ENCODE measurements at places on chromosomes 7 and 10.

- H3K27me3 ChIP-seq: no peaks in the 10 kb centered on the region
- H3K27ac ChIP-seq: no peak overlapping the region
- no peaks in the 10 kb centered on the region for H3K4me1 ChIP-seq
Observed at GRCh38 chr10:36778651-36779050, 346.7 kb upstream of the ANKRD30A start.

DNA sequence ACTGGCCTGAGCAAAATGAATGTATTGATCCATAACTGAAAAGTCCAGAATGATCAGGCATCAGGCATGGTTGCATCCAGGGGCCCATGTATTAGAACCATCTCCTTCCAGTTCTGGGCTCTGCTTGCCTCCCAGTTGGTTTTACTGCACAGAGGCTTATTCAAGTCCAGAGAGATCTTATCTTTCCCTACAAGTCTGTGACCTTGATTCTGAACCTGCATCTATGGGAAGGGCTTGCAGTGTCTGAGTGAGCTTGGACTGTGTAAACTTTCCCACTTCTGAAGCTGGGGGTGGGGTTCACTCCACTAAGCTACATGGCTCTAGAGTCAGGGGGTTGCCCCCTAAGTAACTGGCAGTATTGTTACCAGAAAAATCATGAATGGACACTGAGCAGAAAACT, 136.2 kb downstream of the TCF7L2 start:
- peaks cover 9% of the 10 kb centered on the region for H3K4me1 ChIP-seq
- H3K4me3 ChIP-seq: no peak overlapping the region
- DNase-seq: peak; percentile 69
- H3K36me3 ChIP-seq: peaks cover 12% of the 10 kb centered on the region
- no peaks in the 10 kb centered on the region for H3K27me3 ChIP-seq

GRCh38 chr7:39606352-39606751, 17.0 kb upstream of the RALA start:
- no peak overlapping the region for H3K27ac ChIP-seq
- no peaks in the 10 kb centered on the region for H3K36me3 ChIP-seq
- no peak overlapping the region for H3K4me3 ChIP-seq
- H3K27me3 ChIP-seq: no peaks in the 10 kb centered on the region
- peaks cover 3% of the 10 kb centered on the region for H3K4me1 ChIP-seq

DNA sequence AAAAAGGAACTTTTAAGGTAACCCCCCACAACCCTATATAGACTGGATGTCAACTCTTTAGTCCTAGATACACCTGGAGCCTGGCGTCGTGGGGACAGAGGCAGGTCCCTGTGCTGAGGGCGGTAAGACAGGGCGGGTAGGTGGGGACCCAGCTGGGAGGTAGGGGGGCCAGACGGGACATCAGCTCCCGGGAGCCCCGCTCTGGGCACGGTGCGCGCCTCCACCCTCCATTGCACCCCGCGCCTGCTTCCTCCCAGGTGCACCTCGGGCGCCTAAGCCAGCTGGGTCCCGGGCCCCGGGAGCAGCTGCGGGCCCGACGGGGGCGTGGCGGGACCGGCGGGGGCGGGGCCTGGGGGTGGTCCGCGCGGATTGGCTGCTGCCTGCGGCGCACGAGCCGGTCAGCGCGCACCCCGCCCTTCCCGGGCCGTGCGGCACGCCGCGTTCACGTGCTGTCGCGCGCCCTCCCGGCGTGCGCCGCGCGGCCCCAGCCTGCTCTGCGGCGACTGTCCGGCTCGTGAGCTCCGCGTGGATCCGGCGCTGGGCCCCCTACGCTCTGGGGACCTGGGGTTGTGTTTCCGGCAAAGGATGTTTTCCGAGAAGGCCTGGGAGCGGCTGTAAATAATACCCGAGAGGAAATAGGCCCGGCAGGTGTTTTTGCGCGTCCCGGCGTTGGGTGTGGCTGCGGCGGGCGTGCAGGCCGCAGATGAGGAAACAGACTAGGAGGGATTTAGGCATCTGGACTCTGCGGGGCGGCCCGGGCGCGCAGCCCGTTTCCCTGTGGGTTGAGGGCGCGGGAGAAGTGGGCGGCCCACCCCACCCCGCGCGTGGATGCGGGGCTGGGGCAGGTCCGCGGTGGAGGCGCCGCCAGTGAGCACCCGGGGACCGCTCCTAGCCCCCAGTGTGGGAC, 39.1 kb upstream of the PFKFB3 start:
- DNase-seq: peak; percentile 83
- peaks cover 15% of the 10 kb centered on the region for H3K4me1 ChIP-seq
- H3K27me3 ChIP-seq: no peaks in the 10 kb centered on the region
- H3K27ac ChIP-seq: peak overlapping the region; percentile 50
- peak overlapping the region; percentile 89 for H3K4me3 ChIP-seq
- peaks cover 16% of the 10 kb centered on the region for H3K36me3 ChIP-seq

- DNase-seq: peak; percentile 74
- H3K4me1 ChIP-seq: peaks cover 26% of the 10 kb centered on the region
Observed at GRCh38 chr10:125123476-125124114, 36.8 kb downstream of the CTBP2 start.

- no peak overlapping the region for H3K27ac ChIP-seq
- DNase-seq: no peak
- H3K4me1 ChIP-seq: no peaks in the 10 kb centered on the region
Observed at GRCh38 chr7:118708741-118709140, 484.2 kb downstream of the ANKRD7 start.

DNA sequence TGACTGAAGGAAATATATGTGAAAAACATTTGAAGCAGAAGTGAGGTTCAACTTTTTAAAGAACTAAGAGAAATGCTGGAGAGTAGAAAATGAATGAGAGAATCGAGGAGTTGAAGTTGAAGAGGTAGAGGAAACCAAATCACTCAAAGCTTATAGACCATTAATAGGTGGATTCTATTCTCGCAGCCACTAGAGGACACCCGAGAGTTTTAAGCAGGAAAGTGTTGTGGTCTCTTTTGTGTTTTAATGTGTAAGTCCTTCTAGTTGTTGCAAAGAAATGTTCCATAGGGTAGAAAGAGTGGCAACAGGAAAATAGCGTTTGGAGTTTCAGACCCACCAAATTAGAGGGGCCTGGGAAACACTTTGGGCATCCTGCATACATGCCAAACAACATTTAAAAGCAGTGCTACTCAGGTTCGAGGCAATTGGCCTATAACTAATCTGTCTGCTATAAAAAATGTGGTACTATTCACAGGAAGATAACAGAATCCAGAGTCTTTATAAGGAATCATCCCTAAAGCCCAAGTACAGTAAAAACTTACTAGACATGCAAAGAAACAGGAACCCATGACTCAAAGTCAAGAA, 75.3 kb upstream of the TAS2R16 start:
- no peaks in the 10 kb centered on the region for H3K27me3 ChIP-seq
- no peaks in the 10 kb centered on the region for H3K36me3 ChIP-seq
- no peak overlapping the region for H3K4me3 ChIP-seq
- no peak overlapping the region for H3K27ac ChIP-seq

GRCh38 chr10:29254123-29255046, 34.5 kb upstream of the LYZL1 start:
- peaks cover 26% of the 10 kb centered on the region for H3K27me3 ChIP-seq
- no peak overlapping the region for H3K27ac ChIP-seq
- H3K4me3 ChIP-seq: no peak overlapping the region
- H3K36me3 ChIP-seq: no peaks in the 10 kb centered on the region
- H3K4me1 ChIP-seq: peaks cover 9% of the 10 kb centered on the region

GRCh38 chr7:83040484-83040883, 122.2 kb downstream of the PCLO start:
- no peaks in the 10 kb centered on the region for H3K4me1 ChIP-seq
- no peak overlapping the region for H3K27ac ChIP-seq
- no peak for DNase-seq
- H3K36me3 ChIP-seq: no peaks in the 10 kb centered on the region
- no peak overlapping the region for H3K4me3 ChIP-seq

- peak overlapping the region; percentile 33 for H3K27ac ChIP-seq
- peaks cover 32% of the 10 kb centered on the region for H3K36me3 ChIP-seq
- H3K4me3 ChIP-seq: peak overlapping the region; percentile 69
Observed at GRCh38 chr7:1160670-1161021, 650 bp upstream of the ZFAND2A start.

GRCh38 chr10:538895-539294, 150.6 kb downstream of the DIP2C start:
- H3K4me3 ChIP-seq: no peak overlapping the region
- H3K27me3 ChIP-seq: no peaks in the 10 kb centered on the region
- H3K27ac ChIP-seq: no peak overlapping the region
- no peaks in the 10 kb centered on the region for H3K36me3 ChIP-seq
- H3K4me1 ChIP-seq: peaks cover 23% of the 10 kb centered on the region
- peak; percentile 81 for DNase-seq

DNA sequence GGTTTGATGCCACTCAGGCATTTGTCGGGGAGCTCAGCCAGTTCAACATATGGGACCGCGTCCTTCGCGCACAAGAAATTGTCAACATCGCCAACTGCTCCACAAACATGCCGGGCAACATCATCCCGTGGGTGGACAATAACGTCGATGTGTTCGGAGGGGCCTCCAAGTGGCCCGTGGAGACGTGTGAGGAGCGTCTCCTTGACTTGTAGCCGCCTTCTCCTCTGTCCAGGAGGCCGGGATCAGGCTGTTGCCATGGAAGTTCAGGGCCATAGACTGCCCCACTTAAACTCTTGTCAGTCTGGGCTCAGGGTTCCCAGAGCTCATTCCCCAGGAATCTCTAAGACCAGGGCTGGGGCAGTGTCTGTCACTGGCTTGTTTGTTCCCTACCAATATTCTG, 11.3 kb downstream of the NPTX2 start:
- H3K4me1 ChIP-seq: no peaks in the 10 kb centered on the region
- DNase-seq: no peak
- H3K27ac ChIP-seq: no peak overlapping the region
- H3K27me3 ChIP-seq: no peaks in the 10 kb centered on the region
- no peaks in the 10 kb centered on the region for H3K36me3 ChIP-seq

DNA sequence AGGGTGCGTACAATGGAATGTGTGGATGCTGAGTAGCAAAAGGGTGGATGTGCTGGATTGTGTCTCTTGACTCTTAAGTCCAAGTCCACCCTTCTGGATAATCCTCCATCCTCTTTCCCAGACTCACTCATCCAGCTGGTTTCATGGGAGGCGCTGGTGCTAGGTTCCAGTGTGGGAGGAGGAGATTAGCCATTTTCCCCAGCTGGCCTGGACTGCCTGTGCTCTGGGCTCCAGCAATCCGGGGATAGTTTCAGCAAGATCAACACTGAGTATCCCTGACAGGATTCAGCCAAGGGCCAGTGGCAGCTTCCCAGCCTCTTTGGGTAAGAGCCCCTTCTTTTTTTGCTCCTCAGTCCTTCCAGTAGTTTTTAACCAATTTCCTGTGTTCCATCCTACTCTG, 21.6 kb upstream of the TRIL start:
- peaks cover 1% of the 10 kb centered on the region for H3K4me1 ChIP-seq
- H3K27ac ChIP-seq: no peak overlapping the region
- H3K27me3 ChIP-seq: peaks cover 7% of the 10 kb centered on the region
- H3K36me3 ChIP-seq: no peaks in the 10 kb centered on the region
- DNase-seq: no peak

- no peak for DNase-seq
- no peaks in the 10 kb centered on the region for H3K27me3 ChIP-seq
- peaks cover 32% of the 10 kb centered on the region for H3K36me3 ChIP-seq
- no peak overlapping the region for H3K4me3 ChIP-seq
Observed at GRCh38 chr7:30079880-30080279, 51.7 kb downstream of the PLEKHA8 start.

DNA sequence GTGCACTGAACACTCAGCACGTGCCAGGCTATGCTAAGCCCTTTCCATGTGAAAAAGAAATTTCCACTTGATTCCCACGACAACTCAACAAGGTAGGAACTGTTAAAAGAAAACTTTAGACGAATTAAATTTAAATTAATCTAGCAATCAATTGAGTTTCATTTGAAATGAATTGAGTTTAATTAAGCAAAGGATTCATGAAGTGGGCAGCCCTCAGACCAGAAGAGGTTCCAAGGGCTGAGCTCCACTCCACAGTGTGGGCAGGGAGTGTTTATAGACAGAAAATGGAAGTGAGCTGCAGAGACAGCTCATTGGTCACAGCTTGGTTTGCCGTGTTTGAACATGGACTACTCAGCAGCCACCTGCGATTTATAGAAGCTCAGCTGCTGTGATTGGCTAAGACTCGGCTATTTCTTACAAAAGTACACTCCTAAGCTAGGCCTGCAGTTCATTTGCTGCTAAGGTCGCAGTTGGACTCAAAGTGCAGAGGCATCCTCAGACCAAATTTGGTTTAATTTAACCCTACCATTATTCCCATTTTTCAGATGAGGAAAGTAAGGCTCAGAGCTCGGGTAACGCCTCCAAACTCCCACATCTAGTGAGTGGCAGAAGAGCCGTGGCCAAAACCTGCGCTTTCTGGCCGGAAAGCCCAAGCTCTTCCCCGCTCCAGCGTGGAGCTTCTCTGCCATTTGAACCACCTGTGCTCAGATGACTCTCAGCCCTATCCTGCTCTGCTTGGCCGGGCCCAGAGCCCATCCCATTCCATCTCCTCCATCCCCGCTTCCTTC, 24.9 kb downstream of the CALML3 start:
- H3K27ac ChIP-seq: peak overlapping the region; percentile 45
- peaks cover 79% of the 10 kb centered on the region for H3K4me1 ChIP-seq
- no peak overlapping the region for H3K4me3 ChIP-seq
- no peaks in the 10 kb centered on the region for H3K36me3 ChIP-seq

DNA sequence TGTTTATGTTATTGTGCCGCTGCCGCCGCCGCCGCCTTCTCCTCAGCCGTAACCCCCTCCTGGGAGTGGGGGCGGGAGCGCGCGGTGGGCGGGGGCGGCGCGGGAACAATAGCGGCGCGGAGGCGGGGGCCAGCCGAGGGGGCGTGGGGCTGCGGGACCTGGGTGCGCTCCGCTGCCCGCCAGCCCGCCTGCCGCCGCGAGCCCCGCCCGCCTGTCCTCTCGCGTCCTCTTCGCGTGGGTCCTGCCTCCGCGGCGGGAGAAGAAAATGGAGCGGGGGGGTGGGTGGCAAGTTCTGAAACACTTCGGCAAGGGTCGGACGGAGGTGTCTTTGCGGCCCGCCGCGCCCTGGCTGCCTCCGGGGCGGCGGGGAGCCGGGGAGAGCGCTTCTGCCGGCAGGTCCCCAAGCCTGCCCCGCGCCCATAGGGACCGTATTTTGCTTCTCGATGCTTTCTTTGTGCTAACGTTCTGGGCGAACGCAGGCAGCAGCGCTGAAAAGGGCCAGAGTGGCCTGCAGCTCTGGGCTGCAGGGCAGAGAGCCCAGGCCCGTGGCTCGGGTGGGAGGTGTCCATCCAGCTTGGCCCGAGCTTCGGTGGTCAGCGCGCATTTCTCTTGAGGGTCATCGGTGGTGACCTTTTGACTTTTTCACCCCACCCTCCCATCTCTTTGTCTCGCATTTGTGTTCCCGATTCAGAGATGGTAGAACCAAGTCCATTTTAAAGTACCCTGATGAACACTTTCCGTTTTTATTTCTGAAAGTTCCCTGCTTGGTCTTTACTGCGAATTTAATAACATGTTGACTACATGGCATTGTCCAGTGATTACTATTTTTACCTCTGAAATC, 613 bp downstream of the MAPK8 start:
- no peak overlapping the region for H3K27ac ChIP-seq
- H3K4me1 ChIP-seq: peaks cover 4% of the 10 kb centered on the region
- H3K36me3 ChIP-seq: no peaks in the 10 kb centered on the region
